Spleen (tissue), 13 donors: ENCODE measurements at places on chromosomes 11 and 22.

DNA sequence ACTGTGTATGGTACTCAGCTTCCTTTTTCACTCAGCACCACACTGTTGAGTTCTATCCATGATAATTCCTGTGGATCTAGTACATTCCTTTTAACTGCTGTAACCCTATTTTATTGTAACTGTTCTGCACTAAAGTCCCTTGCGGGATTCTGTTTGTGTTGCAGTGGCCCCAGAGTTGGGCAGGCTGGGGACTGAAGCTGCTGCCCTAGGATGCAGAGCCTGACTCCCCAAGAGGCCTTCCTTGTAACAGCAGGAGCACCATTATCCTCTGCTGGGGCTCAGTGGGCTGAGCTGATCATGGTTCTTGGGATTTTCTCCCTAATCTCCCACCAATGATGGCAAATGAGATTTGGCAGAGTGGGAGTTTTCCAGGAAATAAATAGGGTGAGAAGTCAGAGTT is 77.7 kb downstream of the CABIN1 start:
- peak; percentile 9 for DNase-seq

DNA sequence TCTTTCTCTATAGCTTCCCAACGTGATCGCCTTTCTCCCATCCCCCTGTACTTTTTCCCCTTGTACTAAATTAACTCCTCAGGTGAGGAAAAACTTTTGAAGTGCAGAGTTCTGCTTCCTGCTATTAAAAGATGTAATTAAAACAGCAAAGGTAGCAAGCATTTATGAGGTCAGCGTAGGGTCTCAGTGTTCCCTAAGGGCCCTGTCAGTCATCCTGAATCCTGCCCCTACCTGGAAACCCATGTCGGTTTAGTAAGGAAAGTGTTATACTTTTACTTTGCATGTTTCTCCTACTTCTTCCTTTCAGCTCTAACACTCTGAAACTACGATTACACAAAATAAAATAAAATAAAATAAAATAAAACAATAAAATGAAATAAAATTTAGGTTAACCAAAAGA is 1.3 kb upstream of the HBB start:
- no peak for DNase-seq

DNA sequence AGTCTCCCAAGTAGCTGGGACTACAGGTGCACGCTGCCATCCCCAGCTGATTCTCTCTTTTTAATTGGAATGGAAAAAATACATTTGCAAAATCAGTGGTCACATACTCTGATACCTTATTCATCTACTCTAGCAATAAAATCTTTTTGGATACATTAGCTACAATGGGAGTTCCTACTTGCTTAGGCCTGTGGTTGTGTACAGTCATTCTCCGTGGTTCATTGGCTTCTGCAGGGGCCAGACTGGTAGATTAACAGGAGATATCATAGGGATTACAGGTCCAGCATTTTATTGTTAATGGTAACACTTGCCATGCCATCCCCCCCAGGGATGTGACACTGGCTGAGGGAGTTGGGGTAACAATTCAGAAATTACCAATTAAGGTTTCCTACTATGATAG is 140.0 kb downstream of the ADAMTS15 start:
- DNase-seq, result no peak

DNA sequence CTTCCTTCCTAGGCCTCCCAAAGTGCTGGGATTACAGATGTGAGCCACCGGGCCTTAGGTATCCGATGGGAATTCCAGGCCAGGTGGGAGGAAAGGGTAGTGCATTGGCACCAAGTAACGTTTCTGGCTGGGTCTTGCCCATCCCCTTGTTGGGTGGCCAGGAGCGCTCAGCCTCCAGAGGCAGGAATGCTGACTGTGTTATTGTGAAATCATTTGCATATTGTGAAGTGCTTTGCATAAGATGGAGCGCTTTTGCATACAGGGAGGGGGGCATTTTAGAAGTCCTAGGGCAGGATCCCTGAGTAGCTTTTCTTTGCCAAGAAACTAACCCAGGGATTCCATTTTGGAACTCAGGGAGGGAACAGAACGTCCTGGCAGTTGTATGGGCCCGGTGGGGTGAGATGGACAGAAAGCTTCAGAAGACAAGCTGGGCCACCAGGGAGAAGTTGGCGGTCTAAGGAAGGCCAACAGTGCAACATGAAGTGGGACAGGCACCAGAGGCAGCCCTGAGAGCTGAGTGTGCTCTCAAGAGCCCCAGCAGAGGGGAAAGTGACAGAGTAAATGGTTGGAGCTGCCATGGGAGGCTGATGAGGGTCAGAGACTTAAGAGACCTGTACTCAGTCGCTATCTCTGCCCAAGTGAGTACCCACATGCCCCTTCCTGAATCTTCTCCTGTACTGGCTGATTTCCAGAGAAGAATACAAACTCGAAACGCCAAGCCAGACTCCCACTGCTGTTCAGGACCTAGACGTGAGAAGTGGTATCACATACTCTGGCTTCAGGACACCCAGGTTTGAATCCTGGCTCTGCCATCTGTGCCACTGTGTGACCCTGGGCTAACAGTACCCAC is 1.3 kb upstream of the SLC39A13 start:
- no peak for DNase-seq

DNA sequence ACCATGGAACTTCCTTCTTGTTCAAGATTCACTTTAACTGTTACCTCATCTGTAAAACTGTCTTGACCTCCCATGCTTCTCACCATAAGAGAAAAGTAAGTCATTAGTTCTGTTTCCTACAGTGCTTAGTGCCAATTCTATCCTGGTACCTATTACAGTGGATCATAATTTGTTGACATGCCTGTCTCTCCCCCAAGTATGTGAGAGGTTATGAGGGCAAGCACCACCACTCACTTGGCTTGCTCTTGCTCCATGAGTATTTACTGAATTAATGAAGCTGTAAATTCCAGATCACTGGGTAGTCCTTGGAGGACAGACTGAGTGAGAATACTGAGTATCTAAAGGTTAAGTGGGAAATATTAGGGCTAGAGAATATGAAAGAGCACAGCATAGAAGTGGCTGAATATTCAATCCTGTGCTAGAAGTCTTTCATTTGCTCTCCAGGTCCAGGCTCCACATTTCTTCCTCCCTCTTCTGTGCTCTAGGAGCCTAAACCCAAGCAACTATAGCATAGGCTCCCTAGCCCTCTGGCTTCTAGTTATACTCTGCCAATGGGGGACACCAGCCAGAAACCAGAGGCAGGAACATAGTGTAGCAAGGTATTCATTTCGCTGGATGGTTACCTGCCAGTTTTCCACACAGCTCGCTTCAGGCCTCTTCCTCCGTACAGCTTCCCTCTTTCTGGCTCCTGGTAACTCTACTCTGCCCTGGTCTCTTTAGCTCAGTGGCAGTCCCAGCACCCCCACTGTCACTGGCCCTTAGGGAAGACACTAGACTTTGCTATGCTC is 118.2 kb upstream of the SLC5A12 start:
- DNase-seq, result no peak

DNA sequence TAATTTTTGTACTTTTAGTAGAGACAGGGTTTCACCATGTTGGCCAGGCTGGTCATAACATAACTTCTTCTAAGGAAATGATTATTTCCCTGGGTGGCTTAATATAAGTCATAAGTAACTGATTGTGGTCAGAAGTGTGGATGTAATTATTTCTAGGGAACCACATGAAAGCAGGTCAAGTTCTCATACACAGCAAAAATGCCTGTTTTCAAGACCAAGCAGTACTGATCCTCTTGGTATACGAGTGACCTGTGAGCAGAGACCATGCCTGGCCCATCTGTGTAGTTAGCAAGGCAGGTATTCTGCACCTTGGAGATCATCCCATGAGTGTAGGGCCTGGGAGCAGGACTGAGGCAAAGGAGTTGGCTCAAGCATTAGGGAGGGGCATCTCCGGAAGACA is 32.5 kb upstream of the NUCB2 start:
- no peak for DNase-seq

DNA sequence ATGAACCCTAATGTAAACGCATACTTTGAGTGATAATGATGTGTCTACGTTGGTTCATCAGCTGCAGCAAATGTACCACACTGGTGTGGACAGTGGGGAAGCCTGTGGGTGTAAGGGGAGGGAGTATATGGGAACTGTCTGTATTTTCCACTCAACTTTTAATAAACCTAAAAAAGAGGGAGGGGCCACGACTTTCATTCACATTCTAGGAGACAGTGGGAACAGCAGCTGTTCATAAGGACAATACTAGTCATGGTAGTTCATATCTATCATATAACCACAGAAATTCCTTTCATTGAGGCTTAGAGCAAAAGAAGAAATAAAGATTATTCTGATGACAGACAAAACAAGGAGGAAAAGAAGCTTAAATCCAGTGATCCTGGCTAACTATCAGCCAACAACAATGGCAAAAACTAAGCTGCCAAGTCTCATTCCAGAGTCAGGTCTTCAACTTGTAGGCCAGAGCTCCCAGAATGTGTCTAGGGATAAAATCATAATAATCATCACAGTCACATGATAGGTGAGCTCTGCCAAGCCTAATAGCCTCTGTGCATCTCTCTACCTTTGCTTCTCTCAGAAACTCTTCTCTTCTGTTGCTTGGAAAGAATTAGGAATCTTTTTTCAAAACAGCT is 59.4 kb upstream of the CHRM4 start:
- no peak for DNase-seq

DNA sequence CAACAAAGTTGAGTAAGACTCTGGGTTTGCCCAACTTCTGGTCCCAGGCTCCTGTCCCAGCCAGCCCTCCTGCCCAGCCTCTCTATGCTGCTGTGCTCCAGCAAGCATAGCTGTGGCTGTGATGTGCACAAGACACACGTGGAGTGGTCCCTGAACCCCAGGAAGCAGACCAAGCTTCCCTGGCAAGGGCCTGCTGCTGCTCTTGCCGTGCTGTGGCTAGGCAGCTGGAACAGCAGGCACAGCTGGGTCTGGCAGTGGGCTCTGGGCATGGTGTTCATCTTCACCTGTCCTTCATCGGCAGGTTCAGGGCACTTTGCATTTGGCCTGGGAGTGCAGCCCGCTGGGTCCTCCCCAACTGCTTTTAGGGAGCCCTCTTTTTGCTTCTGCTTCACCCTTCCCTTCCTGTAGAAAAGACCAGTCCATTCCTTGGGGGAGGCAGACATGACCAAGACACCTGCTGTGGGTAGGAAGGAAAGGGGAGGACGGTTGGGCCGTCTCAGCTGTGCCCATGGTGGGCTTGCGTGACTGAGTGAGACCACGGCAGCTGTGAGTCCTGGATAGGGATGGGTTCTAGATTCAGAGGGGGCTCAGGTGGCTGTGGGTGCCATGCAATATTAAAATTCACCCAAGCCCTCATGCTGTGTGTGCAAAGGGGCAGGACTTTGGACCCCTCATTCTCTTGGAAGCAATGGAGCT is 26.1 kb upstream of the ETS1 start:
- DNase-seq, result peak; percentile 74

DNA sequence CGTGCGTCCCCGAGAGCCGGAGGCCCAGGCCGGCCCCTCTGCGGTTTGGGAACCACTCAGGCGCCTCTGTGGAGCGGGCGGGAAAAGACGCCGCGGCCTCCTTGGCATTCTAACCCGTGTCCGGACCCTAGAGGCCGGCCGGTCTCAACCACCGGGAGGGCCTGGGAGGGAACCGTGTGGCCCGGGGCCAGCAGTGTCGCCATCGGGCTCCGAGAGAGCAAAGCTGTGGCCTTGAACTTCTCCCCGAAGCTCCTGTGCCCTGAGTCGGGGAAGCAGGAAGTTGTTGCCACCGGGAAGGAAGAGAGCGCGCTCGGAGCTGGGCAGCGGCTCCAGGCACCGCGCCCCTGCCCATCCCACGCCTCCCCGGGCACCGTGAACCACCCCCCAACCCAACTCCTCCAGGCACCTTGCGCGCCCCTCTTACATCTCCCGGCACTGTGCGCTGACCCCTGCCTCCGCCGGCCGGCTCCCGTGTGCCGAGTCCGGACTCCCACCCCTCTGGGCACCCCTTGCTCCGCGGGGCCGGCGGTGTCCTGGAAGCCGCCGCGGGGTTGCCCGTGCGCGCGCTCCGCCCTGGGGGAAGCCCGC is 80.0 kb upstream of the PPARA start:
- peak; percentile 92 for DNase-seq

DNA sequence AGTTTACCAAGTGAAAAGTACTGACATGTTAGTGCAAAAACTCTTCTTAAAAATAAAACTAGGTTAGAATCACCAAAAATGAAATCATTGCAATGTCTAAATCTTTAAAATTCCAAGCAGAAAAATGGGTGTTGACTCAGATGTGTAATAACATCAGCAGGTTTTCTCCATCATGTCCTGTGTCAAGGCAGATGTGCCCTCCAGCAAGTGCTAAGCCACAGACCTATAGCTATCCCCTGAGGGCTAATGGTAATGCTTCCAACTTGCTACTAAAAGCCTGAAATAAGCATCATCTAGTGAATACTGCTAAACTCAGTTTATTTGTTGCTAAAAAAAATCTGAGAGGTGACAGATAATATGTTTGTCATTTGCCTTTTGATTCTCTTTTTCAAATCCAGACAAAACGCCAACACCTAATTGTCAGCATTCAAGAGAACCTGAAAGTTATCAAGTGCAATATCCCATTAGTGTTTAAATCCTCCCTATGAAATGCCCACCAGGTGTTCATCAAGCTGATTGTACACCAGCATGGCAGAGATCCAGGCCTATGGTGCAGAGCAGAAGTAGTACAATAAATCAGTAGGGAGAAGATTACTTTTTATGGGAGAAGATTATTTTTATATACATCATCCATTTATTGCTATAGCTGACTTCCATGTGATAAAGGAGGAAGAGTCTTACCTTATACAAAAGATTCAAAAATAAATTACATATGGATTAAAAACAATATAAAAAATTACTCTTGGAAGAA is 55.1 kb upstream of the SYT9 start:
- no peak for DNase-seq

GRCh38 chr22:30649430-30650007 is 13.9 kb downstream of the SLC35E4 start:
- no peak for DNase-seq

DNA sequence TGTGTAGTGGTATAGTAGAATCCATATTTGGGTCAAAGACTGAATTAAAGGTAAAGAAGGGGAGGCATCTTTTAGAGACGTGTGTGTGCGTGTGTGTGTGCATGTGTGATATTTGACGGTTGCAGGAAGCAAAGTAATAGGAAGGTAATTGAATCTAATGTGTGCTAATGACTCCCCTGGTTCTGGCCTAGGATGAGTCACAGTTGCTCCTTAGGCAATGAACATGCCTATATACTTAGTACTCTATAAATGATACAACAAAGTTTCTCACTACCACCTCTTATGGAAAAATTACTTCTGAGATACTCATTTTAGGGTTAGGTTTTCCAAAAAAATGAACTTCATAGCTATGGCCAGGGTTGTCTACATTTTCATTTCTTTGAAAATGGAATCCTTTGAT is 409.6 kb downstream of the GUCY1A2 start:
- no peak for DNase-seq

- DNase-seq, result no peak
Observed at GRCh38 chr22:24450610-24451009, 23.2 kb downstream of the ADORA2A start.

GRCh38 chr11:2555891-2556290 is 111.1 kb downstream of the KCNQ1 start:
- peak; percentile 24 for DNase-seq

- no peak for DNase-seq
Observed at GRCh38 chr11:110362971-110363509, 66.6 kb upstream of the RDX start.

- DNase-seq, result peak; percentile 71
Observed at GRCh38 chr11:117187428-117187798, 8.9 kb downstream of the SIDT2 start.
